ENCODE measurements at places on chromosomes 7 and 10.

GRCh38 chr10:72658696-72659400, 33.0 kb upstream of the MICU1 start:
- no peak for DNase-seq

DNA sequence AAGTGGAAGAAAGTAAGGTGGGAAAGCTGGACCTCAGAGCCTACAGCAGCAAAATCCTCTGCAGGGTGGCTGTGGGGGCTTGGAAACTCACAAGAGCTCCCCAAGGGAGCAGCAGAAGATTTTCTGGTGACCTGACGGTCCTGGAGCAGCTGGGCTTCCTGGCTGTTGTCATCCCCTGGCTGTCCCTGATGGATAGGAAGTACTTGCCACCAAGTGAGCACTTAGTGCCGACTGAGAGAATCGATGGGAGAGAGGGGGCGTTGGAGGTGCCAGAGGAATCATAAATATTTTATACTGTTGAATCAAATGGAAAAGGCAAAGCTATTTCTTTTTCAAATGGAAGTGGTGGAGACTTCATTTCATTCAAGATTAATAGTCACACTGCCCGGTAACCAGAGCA, 167.1 kb upstream of the ITGB1 start:
- DNase-seq: no peak

- DNase-seq: no peak
These were observed 67.3 kb downstream of the SGMS1 start for GRCh38 chr10:50556237-50557120.

- no peak for DNase-seq
These were observed 94.8 kb downstream of the KIAA1217 start for GRCh38 chr10:24303522-24304310.

DNA sequence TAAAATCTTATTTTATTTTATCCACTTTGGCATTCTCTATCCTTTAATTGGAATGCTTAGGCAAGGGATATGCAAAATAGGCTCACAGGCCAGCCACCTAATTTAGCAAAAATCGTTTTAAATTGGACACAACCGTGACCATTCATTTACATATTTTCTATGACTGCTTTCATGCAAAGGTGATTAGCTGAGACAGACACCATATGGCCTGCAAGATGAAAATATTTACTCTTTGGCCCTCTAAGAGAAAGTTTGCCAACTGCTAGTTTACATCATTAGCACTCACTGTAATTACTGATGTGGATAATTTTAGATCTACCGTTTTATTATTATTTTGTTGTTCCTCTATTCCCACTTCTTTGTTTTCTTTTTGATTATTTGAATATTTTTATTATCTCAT, 375.5 kb upstream of the LRRTM3 start:
- no peak for DNase-seq

GRCh38 chr7:46291601-46292150, 370.6 kb upstream of the IGFBP3 start:
- DNase-seq: no peak

DNA sequence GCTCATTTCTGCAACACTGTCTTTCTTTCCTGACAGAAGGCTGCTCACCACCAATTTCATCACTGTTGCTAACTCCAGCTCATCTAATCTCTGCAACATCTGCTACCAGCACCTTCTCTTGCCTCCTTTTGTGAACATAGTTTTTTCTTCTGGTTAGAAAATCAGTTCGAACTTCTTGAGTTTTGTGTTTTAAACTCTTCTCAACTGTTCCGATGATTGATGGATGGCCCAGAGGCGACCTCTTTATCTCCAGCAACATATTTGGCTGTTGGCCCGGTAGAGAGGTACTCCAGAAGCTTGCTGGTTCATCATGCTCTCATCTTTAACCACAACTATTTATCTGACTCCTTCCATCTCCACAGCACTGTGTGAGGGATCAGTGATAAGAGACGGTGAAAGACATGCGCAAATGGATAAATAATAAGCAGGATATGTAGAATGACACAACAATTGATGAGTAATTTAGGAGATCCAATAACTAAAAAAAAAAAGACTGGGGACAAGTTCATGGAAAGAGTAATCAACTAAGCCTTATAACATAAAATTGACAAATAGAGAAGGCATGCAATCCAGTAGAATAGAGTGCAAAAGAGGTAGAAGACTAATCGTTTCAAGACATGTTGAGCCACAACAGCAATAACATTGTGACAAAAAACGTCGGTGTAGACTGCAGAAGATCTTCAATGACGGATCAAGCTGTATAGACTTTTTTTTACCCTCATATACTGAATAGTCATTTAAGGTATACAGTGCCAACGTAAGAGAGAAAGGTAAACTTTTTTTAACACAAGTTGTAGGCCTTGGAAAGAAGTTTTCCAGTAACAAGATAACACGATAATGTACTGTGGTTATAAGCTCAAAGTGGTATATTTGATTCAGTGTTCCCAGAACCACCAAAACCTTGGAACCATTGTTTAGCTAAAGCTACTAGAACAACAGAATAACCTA, 152.2 kb downstream of the CRPPA start:
- no peak for DNase-seq

DNA sequence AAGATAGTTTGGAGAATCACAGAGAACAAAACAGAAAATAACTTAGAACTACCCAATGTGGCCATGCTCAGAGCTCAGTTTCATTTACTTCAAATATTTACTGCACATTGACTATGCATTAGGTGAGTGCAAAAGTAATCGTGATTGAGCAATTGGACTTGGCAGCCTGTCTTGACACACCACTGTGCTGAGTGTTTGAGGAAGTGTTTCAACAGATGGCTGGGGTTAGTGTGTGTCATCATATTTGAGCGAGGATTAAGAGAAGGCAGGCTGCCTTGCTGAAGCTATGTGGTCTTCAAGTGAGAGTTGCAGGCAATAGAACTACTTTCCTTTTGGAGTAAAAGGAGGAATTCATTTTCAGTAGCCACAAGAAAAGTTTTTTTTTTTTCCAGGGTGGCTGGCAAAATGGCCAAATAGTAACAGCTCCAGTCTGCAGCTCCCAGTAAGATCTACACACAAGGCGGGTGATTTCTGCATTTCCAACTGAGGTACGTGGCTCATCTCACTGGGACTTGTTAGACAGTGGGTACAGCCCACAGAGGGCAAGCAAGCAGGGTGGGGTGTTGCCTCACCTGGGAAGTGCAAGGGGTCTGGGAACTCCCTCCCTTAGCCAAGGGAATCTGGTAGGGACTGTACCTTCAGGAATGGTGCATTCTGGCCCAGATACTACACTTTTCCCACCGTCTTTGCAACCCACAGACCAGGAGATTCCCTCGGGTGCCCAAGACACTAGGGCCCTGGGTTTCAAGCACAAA, 37.6 kb downstream of the AKR1C4 start:
- DNase-seq: no peak

DNA sequence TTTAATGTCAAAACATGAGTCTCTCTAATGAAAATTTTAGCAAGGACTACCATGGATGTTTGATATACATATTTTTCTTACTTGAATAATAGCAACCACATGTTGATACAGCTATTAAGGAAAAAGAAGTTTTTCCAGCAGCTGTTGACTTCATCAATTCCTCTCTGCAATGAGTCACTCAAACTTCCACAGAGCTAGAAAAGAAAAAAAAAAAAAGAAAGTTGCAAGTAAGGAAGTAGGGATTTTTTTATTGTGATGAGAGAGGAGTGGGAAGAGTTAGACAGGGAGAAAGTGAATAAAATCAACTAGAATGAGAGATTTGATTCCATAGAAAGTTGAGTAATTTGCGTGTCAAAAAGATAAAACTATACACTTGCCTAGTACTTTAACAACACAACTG, 46.2 kb downstream of the CAV1 start:
- DNase-seq: no peak

GRCh38 chr7:42221304-42221703, 15.7 kb downstream of the GLI3 start:
- no peak for DNase-seq

- DNase-seq: no peak
These were observed 41.1 kb downstream of the PLEKHA8 start for GRCh38 chr7:30069096-30069867.

DNA sequence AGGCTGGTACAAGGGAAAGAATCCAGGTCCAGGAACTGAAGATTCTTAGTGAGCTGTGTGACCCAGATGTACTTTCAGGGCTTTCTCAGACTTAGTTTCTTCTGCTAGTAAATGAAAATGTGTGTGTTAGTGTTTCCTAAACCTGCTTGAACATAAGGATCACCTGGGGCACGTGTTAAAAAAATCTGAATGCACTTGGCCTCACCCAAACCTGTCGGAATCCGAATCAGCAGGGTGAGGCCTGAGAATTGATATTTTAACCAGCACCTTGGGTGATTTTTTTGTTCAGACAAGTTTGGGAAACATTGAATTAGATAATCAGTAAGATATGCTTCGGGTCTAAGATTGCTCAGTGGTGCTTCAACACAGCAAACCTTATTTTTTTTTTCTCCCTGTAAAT, 59.7 kb downstream of the ZNF365 start:
- no peak for DNase-seq

- no peak for DNase-seq
These were observed 439.6 kb downstream of the GRID1 start for GRCh38 chr10:85926986-85927385.

Measured in naive B cell (primary cell).